Stimulated activated naive B cell treated with anti-CD40 and anti-IgM and Interleukin-4, amounts not matched to agents 10 μg/mL and 1 μg/mL and 100 μg/mL, for 72 hours (primary cell): ENCODE measurements at places on chromosomes 7 and 10.

GRCh38 chr10:16816830-16817124, 447 bp downstream of the RSU1 start:
- peaks cover 17% of the 10 kb centered on the region for H3K36me3 ChIP-seq
- DNase-seq = no peak
- H3K4me3 ChIP-seq = peak overlapping the region; percentile 93
- H3K4me1 ChIP-seq = peaks cover 21% of the 10 kb centered on the region
- peaks cover 6% of the 10 kb centered on the region for H3K27me3 ChIP-seq

DNA sequence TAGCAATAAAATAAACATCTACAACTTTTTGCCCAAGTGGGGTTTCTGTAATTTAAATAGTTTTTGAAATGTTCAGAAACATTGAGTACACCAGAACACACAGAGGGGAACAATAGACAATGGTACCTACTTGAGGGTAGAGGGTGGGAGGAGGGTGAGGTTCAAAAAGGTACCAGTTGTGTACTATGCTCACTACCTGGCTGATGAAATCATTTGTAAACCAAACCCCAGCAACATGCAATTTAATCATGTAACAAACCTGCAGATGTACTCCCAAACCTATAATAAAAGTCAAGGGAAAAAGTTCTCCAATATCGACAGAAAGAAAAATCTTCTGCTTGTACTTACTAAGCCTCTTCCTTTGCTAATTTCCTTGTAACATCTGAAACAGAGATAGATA, 4.2 kb upstream of the TES start:
- DNase-seq = no peak
- H3K27me3 ChIP-seq = no peaks in the 10 kb centered on the region
- no peak overlapping the region for H3K27ac ChIP-seq
- peaks cover 2% of the 10 kb centered on the region for H3K36me3 ChIP-seq

GRCh38 chr7:99385564-99385963, 11.0 kb downstream of the ARPC1B start:
- H3K27ac ChIP-seq = peak overlapping the region; percentile 67
- peaks cover 51% of the 10 kb centered on the region for H3K36me3 ChIP-seq
- DNase-seq = no peak
- no peaks in the 10 kb centered on the region for H3K27me3 ChIP-seq
- peaks cover 55% of the 10 kb centered on the region for H3K4me1 ChIP-seq
- H3K4me3 ChIP-seq = no peak overlapping the region

DNA sequence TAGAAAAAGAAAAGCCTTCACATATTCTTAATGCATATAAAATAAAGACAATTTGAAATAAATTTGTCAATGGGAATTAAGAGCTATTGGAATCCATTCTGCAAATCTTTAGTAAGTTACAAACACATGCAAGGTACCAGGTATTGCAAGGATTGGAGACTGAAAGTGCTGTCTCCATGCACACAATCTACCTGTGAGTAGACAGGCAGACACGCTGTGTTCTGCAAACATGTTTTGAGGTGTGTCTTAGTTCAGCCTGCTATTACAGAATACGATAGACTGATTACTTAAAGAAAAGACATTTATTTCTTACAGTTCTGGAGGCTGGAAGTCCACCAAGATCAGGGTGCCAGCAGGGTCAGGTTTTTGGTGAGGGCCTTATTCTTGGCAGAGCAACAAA, 10.0 kb downstream of the NMT2 start:
- no peaks in the 10 kb centered on the region for H3K4me1 ChIP-seq
- DNase-seq = no peak
- no peaks in the 10 kb centered on the region for H3K27me3 ChIP-seq
- peaks cover 2% of the 10 kb centered on the region for H3K36me3 ChIP-seq

GRCh38 chr10:128000471-128001362, 93.8 kb downstream of the PTPRE start:
- no peak overlapping the region for H3K4me3 ChIP-seq
- peaks cover 8% of the 10 kb centered on the region for H3K4me1 ChIP-seq
- H3K27me3 ChIP-seq = peaks cover 12% of the 10 kb centered on the region
- DNase-seq = no peak

DNA sequence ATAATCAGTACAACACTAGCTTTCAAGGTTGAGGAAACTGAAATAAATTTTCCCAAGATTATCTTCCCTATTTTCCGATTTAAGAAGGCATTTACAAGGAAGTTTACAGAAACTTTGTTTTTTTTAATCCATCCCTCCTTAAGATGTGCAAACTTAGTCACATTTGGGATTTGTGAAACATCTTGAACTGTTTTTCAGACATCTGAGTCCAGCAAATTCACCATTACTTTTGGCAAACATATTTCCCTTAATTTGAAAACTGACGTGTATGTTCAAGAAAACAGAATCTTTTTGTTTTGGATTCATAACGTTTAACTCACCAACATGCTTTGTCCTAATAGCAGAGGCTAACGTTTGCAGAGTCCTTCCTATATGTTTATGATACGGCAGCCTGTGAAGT, 19.5 kb downstream of the GLI3 start:
- H3K4me3 ChIP-seq = no peak overlapping the region
- H3K27ac ChIP-seq = no peak overlapping the region
- no peak for DNase-seq
- H3K27me3 ChIP-seq = peaks cover 10% of the 10 kb centered on the region

DNA sequence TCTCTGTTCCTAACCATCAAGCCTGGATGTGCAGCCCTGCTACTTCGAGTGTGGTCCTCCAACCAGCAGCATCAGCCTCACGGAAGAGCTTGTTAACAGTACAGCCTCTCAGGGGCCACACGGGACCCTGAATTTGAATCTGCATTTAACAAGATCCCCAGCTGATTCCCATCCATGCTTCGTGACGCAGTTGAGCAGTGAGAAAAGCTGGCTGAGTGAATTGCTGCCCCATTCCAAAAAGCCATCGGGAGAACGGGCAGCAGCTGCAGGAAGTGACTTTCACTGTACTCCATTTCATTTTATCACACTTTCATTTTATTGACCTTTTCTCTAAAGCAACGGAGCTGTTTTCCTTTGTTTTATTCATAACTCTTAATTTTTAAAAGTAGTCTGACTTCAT, 22.5 kb downstream of the FAM171A1 start:
- no peaks in the 10 kb centered on the region for H3K4me1 ChIP-seq
- H3K36me3 ChIP-seq = no peaks in the 10 kb centered on the region
- no peak overlapping the region for H3K27ac ChIP-seq
- H3K4me3 ChIP-seq = no peak overlapping the region
- no peak for DNase-seq

- no peak overlapping the region for H3K4me3 ChIP-seq
- H3K36me3 ChIP-seq = no peaks in the 10 kb centered on the region
- DNase-seq = no peak
- no peak overlapping the region for H3K27ac ChIP-seq
- H3K27me3 ChIP-seq = no peaks in the 10 kb centered on the region
- H3K4me1 ChIP-seq = peaks cover 2% of the 10 kb centered on the region
Measured at GRCh38 chr10:77580482-77580881, 57.1 kb downstream of the KCNMA1 start.

- no peaks in the 10 kb centered on the region for H3K4me1 ChIP-seq
- H3K27me3 ChIP-seq = no peaks in the 10 kb centered on the region
- no peaks in the 10 kb centered on the region for H3K36me3 ChIP-seq
- DNase-seq = no peak
Measured at GRCh38 chr7:138838166-138838565, 40.2 kb upstream of the ATP6V0A4 start.

DNA sequence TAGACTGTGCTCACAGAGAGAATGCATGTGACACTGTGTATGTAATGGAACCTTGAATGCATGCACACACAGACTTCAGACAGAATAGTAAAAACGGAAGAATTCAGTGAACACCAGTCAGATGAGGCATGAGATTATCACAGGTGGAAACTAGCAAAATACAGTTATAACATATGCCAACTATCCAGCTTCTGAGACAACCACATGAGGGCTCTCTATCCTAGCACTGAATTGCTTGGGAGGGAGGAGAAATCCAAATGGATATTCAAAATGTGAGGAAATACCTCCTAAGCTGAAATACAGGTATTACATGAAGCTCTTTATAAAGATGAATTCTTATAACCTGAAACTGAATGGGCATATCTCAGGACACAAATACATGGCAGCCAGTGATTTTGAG, 30.6 kb downstream of the GARS1 start:
- peaks cover 40% of the 10 kb centered on the region for H3K36me3 ChIP-seq
- no peak overlapping the region for H3K27ac ChIP-seq
- no peaks in the 10 kb centered on the region for H3K27me3 ChIP-seq
- DNase-seq = no peak

GRCh38 chr10:100718197-100718742, 27.1 kb upstream of the PAX2 start:
- no peak overlapping the region for H3K27ac ChIP-seq
- no peak overlapping the region for H3K4me3 ChIP-seq
- H3K4me1 ChIP-seq = peaks cover 11% of the 10 kb centered on the region
- peaks cover 86% of the 10 kb centered on the region for H3K27me3 ChIP-seq
- DNase-seq = no peak
- H3K36me3 ChIP-seq = no peaks in the 10 kb centered on the region

- H3K4me3 ChIP-seq = no peak overlapping the region
- peaks cover 33% of the 10 kb centered on the region for H3K4me1 ChIP-seq
- H3K36me3 ChIP-seq = no peaks in the 10 kb centered on the region
- H3K27ac ChIP-seq = no peak overlapping the region
- DNase-seq = no peak
- peaks cover 34% of the 10 kb centered on the region for H3K27me3 ChIP-seq
Measured at GRCh38 chr7:2692543-2692942, 4.5 kb downstream of the AMZ1 start.

GRCh38 chr10:61164458-61165160, 220.6 kb upstream of the RHOBTB1 start:
- no peaks in the 10 kb centered on the region for H3K36me3 ChIP-seq
- no peak for DNase-seq
- peaks cover 4% of the 10 kb centered on the region for H3K27me3 ChIP-seq
- H3K4me1 ChIP-seq = no peaks in the 10 kb centered on the region
- H3K4me3 ChIP-seq = no peak overlapping the region

DNA sequence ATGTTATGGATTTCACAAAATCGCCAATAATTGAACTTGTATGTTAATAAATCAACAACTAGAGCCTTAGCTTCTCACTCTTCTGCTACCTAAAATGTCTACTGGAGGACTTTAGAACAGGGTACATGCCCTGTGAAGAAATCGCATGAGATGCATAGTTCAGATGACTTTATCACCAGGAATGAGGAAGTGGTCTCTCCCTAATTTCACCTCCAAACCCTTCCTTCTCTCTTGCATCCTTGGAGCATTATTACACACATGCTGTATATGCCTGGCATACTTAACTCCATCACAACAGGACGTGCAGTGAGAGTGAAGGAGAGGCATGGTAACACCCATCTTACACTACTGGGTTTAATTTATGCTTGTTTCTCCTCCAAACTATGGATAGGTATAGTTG, 27.8 kb downstream of the RHEB start:
- H3K27me3 ChIP-seq = no peaks in the 10 kb centered on the region
- H3K36me3 ChIP-seq = peaks cover 17% of the 10 kb centered on the region
- no peak overlapping the region for H3K4me3 ChIP-seq
- peaks cover 22% of the 10 kb centered on the region for H3K4me1 ChIP-seq

- H3K27me3 ChIP-seq = peaks cover 30% of the 10 kb centered on the region
- H3K36me3 ChIP-seq = no peaks in the 10 kb centered on the region
- H3K27ac ChIP-seq = no peak overlapping the region
Measured at GRCh38 chr10:24947304-24948097, 4.9 kb downstream of the PRTFDC1 start.

GRCh38 chr10:29941476-29941875, 117.9 kb downstream of the JCAD start:
- no peaks in the 10 kb centered on the region for H3K36me3 ChIP-seq
- H3K4me3 ChIP-seq = no peak overlapping the region
- no peak overlapping the region for H3K27ac ChIP-seq
- H3K27me3 ChIP-seq = peaks cover 16% of the 10 kb centered on the region
- H3K4me1 ChIP-seq = no peaks in the 10 kb centered on the region
- DNase-seq = no peak

DNA sequence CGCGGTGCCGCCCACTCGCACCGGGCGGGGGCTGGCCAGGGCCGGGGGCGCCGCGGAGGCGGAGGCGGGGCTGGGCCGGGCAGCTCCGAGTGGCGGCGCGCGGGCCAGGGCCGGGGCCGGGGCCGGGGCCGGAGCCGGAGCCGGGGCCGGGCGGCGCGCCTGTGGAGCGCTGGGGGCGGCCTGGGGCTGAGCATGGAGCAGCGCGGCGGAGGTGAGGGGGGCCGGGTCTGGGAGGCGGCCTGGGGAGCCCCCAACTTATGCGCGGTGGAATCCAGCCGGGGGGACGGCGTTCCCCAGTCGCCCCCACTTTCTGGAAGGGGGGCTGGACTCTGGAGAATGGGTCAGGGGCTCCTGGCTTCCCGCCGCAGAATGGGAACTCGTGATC, at the start of gene LZTS2:
LZTS2 (plus strand) TSS at position 67 of the 385 bp plus-strand sequence. CDS start 2,731 bp downstream, outside the sequence.
- peak within 1 kb of the TSS; percentile 90 for H3K27ac ChIP-seq
- no peak for DNase-seq
- H3K27me3 ChIP-seq = no peaks in the 10 kb centered on the region
- H3K36me3 ChIP-seq = peaks cover 12% of the 10 kb centered on the region
- H3K4me3 ChIP-seq = peak within 1 kb of the TSS; percentile 84
- peaks cover 34% of the 10 kb centered on the region for H3K4me1 ChIP-seq

DNA sequence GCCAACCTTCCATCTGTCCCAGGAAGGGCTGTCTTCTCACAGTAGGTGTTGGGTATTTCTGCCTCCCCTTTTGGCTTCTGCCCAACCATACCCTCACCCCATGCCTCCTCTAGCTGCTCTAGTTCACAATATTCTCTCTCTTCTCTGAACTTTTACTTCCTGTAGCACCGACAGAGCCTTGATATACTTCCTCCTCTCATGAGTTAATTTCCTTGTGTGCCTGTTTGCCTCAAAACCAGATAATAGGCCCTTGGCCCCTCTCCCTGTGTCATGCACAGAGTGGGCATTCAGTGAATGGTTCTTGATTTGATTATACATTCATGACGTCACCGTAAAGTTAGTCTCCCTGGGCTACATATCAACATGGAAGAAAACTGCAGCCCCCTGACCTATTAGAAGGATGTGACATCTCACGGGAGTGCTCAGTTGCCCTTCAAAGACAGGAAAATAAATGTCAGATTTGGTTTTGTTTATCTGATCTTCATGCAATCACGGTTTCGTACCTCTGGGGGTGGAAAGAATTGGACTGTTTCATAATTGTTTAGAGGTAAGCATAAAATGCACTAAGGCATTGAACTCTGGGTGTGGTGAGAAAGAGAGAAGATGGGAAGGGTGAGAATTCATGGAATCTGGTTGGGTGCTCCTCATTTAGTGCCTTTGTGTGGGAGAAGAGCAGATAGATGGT, 127.7 kb downstream of the ITIH5 start:
- H3K27ac ChIP-seq = no peak overlapping the region
- no peak for DNase-seq
- no peaks in the 10 kb centered on the region for H3K27me3 ChIP-seq

GRCh38 chr7:152667958-152668357, 8.0 kb downstream of the XRCC2 start:
- H3K4me1 ChIP-seq = no peaks in the 10 kb centered on the region
- DNase-seq = no peak
- no peak overlapping the region for H3K4me3 ChIP-seq
- H3K27me3 ChIP-seq = no peaks in the 10 kb centered on the region
- peaks cover 7% of the 10 kb centered on the region for H3K36me3 ChIP-seq
- H3K27ac ChIP-seq = no peak overlapping the region
